SK-N-DZ (cell line): ENCODE measurements at places on chromosomes 2 and 18.
A peak's percentile ranks its signal among the peaks of the same experiment; 100 is the strongest.

DNA sequence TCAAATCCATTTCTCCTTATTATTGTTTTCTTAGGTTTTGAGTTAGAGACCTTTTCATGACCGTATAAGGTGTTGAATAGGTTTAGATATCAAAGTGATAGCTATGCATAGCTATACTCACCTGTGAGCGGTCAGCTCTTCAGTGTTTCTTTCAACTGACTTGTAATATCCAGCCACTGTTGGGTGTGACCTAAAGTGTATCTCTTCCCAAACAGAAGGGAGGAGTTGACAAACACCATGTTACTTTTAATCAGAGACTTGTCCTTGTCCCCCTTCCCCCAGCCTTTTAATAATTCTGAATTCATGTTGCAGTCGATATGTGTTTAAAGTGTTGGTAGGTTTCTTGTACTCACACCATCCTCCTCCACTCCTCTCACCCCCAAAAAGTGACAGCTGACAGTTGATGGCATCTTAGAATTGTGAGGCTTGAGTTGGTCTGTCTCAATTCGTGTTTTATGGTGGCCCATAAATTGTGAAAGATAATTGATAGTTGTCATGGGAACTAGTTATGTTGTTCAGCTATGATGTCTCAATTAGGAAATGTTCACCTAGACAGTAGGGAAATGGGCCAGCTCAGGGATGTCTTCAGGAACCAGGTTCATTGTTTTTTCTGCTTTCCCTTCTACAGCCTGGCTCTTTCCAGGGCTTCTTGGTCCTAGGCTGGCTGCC, 12.0 kb downstream of the NEDD4L start:
- no peak for DNase-seq

DNA sequence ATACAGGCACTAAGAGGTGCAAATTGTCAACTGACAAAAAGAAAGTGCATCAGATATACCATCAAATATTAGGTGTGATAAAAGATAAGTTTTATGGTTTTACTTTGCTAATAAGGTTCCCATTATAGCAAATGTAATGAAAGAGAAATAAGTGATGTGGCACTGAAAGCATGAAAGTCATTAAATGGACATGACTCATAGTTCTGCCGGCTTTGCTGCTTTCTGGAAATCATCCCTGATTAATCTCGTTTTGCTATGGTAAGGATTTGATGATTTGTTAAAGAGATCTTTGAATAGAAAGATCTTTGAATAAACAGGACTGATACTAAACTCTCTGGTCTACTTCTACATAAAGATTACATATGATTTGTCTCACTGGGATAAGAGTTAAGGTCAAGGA, 72.7 kb downstream of the CLIP4 start:
- DNase-seq = no peak

- DNase-seq = no peak
These were observed 276.2 kb upstream of the EPHA4 start for GRCh38 chr2:221848286-221848685.

DNA sequence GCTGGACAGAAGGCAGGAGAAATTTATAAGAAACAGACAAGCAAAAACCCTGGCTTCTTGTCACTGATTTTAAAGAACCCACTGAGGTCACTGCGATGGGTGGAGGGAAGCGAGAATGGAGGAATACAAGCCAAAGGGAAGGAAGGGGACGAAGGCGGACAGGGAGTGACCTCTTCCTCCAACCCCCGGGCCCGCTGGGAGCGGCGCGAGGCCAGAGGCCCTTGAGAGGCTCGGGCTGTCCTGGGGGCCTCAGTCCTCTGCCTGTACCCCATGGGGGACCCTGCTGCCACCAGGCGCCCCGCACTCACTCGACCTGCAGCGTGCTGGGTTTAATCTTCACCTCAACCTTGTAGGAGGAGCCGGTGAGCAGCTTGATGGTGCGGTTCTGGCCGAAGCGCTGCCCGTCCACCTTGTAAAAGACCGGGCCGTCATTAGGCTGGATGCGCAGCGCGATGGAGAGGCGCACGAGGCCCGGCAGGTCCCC, 793 bp downstream of the CNRIP1 start:
- DNase-seq = peak; percentile 39

- DNase-seq = no peak
These were observed 319.0 kb upstream of the KLHL29 start for GRCh38 chr2:23065936-23066335.

DNA sequence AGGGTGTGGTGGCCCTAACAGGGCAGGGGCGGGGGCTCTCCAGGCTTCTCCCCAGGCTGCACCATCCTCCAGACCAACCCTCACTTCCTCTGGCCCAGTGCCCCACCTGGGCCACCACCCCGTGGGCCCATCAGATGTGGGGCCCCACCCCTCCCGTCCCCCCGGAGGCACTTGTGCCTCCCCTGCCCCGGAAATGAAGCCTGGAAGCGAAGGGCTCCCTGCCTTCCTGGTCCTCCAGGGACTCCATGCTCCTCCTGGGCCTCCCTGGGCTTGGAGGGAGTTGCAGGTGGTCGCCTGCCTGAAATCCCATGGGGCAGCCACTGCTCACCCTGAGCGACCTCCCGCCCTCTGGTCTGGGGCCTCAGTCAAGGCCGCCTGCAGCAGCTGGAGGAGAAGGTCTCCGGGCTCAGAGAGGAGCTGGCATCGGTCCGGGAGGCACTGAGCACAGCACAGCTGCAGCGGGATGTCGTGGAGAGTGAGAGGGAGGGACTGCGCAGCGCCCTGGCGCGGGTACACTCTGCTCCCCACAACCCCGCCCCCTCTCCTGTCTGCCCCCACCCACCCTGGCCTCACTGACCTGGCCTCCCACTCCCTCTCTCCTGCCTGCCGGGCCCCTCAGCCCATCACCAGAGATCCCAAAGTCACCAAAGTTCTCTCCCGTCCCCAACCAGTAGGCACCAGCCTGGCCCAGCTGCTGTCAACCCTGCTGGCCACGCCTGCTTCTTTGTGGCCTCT, 28.0 kb downstream of the CROCC2 start:
- DNase-seq = no peak

DNA sequence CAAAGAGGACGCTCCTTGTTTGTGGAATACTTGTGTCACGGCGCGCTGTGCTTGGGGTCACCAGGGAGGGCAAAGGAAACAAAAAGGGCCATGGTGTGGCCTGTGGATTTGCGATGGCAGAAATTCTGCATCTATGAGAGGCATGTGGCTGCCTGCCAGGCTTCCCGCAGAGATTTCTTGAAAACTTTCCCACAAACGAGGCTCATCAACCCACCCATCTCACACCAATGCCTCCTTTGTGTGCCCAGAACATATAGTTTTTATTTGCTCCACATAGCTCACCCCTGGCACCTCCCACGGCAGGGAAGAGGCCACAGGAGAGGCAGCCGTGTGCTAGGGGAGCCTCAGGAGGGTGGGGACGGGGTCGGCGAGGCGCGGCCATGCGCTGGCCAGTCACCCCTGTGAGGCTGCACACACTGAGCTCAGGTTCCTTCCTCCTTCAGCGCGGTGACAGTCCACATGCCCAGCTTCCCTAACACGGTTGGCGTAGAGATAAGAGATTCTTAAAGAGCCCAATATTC, 100.3 kb downstream of the MBP start:
- DNase-seq = no peak

DNA sequence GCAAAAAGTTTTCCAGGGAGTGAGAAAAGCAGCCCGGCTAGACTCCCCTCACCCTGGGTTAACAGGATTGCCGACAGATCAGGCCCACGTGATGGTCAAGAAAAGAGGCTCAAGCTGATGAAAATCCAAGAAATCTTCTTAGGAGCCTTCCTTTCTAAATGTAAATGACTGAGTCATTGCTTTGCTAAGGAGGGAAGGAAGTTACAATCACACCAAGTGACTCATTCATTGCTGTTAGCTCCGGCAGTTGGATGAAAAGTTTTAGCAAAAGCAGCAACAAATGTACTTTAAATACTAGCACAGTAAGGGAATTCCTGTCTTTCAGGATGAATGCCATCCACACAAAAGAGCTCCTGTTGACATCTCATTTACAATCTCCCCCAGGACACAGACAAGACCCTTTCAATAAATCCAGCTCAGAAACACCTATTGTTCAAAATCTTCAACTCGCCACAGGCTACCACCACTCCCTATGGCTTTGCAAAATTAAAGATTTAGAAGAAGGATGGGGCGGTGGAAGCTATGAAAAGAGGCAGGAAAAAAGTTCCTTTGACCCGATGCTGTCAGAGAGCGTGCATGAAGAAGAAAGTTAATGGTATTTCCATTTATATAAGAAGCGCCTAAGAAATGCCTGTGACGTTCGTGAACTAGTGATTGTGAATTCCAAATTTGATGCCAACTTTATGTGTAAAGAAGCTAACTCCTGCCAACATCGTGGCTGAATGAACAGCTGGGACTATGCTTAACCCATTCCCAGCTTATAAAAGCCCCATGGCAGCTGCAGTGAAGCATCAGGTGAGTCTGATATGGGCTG, 153.7 kb downstream of the TGIF1 start:
- DNase-seq = no peak

GRCh38 chr2:239036819-239037558, 189.1 kb downstream of the TWIST2 start:
- DNase-seq = no peak

DNA sequence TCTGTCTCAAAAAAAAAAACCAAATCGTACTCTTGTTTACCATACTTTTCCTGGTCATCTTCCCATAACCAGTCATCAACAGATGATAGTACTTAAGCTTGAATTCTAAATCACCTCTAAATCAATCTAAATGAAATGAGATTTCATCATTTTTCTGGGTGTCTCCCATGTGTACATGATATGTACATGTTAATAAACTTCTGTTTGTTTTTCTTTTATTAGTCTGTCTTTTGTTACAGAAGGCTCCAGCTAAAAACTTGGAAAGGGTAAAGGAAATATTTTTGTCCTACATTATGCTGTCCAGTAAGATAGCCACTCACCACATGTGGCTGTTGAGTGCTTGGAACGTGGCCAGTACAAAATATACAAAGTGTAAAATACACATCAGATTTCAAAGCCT, 78.7 kb upstream of the MSH6 start:
- no peak for DNase-seq

DNA sequence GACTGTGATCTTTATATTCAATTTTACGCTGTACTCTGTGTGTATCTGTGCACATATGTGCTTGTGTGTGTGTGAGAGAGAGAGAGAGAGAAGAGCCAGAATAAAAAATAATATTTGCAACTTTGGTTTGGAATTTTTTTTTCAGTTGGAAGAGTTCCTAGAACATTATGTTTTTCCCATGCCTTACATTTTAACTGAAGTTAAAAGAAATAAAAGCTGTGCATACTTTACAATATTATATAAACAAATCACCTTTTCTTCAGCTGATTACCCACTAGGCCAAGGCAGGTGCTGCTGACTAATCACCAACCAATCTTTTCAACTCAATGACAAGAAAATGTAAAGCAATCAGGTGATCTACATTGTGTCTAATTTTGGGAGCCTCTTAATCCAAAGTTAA, 366.3 kb downstream of the NYAP2 start:
- no peak for DNase-seq

DNA sequence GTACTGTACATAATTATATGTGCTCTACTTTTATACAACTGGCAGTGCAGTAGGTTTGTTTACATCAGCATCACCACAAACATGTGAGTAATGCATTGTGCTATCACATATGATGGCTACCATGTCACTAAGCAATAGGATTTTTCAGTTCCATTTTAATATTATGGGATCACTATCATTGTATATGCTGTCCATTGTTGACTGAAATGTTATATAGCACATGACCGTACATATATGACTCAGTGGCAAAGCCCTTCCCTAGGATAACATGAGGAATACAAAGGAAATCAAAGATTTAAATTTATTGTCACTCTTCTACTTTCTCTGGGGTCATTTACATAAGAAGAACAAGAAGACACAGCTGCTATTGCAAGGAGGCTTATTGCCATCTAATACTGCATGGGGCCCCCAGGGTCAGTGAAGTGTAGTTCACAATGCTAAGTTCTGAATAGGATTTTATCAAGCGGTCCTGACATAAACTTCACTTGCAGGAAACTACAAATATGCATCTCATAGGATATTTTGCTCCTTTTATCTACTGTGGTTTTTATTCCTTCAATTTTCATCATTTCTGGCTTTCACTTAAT, 21.8 kb downstream of the PDE1A start:
- DNase-seq = no peak

- DNase-seq = peak; percentile 93
These were observed 10.9 kb upstream of the EIF2AK3 start for GRCh38 chr2:88638123-88638650.

GRCh38 chr18:2411381-2411960, 159.8 kb downstream of the METTL4 start:
- DNase-seq = no peak

- no peak for DNase-seq
These were observed 133.0 kb downstream of the WDSUB1 start for GRCh38 chr2:159153463-159153862.

DNA sequence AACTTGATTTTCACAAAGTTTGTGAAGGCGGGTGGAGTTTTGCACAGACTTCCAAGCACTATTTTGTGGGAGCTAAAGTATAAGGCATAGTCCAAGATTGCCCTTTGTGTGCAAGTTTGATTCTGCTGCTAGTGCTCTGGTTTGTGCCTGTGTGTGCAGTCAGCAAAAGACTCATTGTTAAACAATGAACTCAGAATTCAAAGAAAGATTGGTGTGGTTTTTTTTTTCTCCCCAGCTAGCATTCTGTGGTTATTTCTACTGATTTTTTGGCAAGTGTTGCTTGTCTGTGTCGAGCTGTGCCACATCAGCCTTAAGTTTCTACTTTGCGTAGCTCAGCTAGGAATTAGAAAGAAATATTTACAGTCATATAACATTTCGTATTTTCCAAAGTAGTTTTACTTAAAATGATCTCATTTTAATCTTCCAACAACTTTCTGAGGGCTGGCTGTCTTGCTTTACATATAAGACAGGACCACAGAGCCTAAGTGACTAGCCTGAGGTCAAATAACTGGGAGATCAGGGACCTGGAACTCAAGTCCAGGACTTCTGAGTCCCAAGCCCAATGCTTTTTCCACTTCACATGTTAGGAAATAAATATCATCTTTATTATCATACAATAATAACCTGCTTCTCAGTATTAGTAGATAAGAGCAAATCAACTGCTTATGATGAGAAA, 69.8 kb downstream of the BABAM2 start:
- DNase-seq = no peak

- no peak for DNase-seq
These were observed 1052.8 kb upstream of the NRXN1 start for GRCh38 chr2:52084759-52085158.

- DNase-seq = no peak
These were observed 667.4 kb downstream of the NYAP2 start for GRCh38 chr2:226066873-226067272.

- no peak for DNase-seq
These were observed 20.6 kb upstream of the ANKRD62 start for GRCh38 chr18:12072996-12073395.

- DNase-seq = no peak
These were observed 892.5 kb upstream of the LRRTM1 start for GRCh38 chr2:81196933-81197628.
